Bone marrow (tissue), 2 donors: ENCODE measurements at places on chromosomes 7 and 10.

DNA sequence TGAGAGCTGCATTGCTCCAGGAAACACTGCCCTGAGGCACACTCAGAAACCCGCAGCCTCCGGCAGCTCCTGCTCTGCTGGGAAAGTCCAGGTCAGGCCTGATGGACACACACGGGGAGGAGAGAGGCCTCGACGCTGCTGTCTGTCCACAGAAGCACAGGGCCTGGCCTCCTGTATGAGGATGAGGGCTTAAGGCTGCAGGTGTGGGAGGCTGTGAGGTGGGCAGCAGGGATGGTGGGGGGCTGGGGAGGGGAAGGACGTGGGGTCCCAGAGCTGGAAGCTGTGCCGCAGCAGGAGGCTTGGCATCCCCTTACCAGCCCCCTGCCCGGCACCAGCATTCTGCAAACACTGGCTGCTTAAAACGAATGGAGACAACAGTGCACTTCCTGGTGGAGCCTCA lies 186.2 kb downstream of the DNAJB6 start:
- no peak for DNase-seq

- no peak for DNase-seq
Observed at GRCh38 chr7:135257790-135258189, 24.2 kb downstream of the STRA8 start.

DNA sequence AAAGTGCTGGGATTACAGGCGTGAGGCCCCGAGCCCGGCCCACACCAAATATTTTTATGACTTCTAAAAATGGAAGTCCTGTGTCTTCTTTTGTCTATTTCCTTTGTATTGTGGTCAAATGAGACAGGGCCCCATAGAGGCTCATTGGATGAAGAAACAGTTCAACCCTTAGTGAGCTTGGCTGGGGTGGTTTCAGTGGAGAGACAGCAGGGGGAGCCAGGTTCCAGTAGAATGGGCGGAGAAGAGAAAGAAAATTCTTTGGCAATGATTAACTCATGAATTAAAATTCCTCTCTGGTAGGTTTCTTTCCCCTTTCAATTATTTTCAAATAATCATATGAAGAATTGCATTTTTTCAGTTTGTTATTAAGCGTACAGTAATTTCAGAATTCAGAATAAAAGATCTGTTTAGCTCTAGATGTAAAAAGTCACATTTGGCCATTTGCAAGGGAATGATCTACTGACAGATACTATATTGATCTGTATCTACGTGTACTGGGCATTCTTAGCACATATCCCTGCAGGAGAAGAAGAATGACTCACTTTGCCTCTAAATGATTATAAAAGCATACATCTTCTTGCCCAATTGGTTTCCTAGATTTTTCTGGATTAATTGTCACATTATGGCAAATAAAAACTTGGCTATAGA lies 43.2 kb downstream of the PNLIPRP3 start:
- DNase-seq = no peak

- DNase-seq = no peak
Observed at GRCh38 chr10:125565046-125565445, 117.9 kb downstream of the TEX36 start.
